Effector memory CD4-positive, alpha-beta T cell (primary cell): ENCODE measurements at places on chromosomes 12 and 14.

DNA sequence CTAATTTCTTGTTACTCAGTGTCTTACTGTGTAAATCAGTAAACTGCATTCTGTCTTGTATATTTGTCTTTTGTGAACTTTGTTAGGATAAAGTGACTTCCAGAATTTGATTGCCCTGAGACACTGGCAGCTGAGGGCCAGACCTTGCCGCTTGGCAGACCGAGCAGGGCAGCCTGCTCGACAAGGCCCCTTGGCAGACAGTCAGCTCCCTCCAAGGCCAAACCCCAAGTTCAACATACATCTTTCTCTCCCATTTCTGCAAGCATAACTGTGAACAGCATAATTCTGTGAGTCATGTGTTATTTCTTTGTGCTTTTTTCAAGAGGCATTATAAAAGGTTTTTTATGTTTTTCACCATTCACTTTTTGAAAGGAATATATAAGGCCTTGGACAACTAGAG lies 39.2 kb upstream of the BMAL2 start:
- no peak for DNase-seq

GRCh38 chr12:76706101-76706500 lies 57.8 kb upstream of the ZDHHC17 start:
- DNase-seq: no peak

GRCh38 chr12:112843287-112843686 lies 51.7 kb downstream of the RPH3A start:
- DNase-seq: no peak

GRCh38 chr14:50784683-50785456 lies 46.1 kb downstream of the NIN start:
- DNase-seq: no peak

DNA sequence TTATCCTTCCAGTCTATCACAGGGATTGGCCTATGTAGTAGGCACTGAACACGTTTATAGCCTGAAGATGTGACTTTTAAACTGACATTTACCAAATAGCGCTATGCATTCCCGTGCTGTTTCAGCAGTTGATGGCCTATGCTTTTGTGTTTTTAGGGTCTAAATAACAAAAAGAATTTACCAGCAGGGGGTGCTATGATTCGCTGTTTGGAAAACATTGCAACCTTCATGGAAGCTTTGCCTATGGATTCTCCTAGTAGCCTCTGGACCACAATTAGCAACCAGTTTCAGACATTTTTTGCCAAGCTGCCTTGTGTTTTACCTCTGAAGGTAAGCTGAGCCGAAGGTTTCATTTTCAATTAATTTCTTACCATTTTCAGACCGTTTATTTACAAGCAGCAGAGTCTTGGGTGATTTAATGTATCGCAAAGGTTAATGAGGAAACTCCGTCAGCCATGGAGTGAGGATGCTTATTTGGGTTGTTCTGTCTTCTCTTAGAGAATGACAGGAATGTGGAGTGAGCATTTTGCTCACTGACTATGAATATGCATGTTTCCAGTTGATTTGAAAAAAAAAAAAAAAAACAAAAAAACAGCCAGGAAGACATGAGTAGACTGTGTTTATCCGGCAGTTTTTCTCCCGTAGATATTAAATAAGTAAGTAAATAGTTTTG lies 133.1 kb downstream of the PRIMA1 start:
- no peak for DNase-seq

DNA sequence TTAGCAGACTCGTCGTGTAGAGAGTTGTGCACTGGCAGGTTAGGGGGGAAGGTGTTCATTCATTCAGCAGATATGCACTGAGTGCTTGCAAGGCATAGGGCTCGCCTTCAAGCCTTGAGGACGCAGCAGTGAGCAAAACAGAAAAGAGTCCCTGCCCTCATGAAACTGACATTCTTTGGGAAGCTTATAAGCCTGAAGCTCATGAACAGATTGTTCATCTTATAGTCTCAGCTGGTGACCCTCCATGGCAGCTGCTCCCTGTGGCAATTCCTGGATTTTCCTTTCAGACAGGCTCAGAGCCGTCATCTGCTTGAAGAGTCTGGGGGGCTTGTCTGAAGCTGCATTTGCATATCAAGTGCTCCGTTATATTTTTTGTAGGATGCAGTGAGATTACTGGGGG lies 148.4 kb downstream of the PRKCH start:
- DNase-seq: no peak

DNA sequence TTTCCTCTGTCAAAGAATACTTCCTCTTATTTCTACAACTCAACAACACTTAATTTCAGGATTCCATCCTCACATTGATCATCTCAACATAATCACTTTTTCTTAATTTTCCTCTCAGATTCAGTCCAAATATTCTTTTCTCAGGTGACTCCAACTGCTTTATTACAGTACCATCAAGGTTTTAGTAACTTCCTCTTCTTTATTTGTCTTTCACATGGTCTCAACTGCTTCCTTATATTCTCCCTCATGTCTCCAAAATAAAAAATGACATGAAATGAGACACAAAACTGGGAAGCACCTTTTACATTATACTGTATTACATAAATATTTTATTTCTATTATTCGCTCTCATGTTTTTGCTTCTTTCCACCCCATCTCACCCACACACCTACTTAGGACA lies 55.5 kb downstream of the PPP2R5E start:
- no peak for DNase-seq

GRCh38 chr12:54160769-54161480 lies 27.9 kb downstream of the SMUG1 start:
- no peak for DNase-seq

DNA sequence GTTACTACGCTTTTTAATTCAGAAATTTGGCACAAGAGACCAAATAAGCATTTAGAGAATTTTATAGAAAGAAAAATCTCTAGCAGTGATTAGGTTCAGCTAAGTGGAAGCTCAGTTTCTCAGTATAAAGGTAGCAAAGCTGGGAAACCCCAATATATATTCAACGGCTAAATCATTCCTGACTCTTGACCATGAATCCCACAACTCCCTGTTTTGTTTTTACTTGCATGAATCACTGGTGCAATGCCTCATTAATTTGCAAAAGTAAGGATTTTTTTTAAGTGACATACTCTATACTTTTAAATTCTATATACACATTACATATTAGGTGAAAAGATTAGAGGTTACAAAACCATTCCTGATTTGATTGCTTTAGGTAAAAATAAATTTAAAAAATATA lies 74.3 kb upstream of the PLEKHG7 start:
- DNase-seq: no peak

DNA sequence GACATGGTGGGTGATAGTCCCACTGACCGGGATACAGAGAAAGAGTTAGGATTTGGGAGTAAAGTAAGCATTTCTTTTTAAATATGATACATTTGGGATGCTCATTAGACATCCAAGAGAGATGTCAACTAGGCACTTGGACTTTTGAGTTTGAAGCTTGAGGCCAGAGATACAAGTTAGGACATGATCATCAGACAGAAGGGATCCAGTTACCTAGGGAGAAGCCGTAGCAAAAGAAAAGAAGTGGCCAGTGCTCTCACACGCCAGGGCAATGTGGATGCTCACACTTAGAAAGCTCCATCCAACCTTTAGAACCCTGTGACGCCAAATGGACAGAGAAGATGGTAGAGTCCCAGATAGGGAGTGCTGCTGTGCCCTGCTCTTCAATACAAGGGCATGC lies 14.0 kb upstream of the STON2 start:
- DNase-seq: no peak

DNA sequence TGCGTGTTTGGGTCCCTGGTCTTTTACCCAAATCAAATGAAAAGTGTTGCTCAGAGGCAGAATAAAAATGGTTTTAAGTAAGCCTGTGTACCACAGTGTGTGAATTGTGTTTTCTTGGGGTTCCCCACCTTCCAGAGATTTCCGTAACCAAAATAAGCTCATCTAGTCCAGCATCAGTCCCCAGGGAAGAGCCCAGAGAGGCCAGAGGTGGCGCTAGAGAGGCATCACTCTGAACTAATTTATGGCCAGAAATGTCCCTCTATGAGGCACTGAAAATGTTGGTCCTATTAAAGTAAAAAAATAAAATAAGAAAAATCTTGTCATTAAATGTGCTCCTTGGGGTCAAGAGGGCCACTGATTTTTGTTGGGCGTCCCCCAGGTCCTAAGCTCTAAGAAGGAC lies 24.9 kb upstream of the PRKAB1 start:
- DNase-seq: no peak

GRCh38 chr12:48157889-48158370 lies 615 bp upstream of the ASB8 start:
- DNase-seq: no peak

DNA sequence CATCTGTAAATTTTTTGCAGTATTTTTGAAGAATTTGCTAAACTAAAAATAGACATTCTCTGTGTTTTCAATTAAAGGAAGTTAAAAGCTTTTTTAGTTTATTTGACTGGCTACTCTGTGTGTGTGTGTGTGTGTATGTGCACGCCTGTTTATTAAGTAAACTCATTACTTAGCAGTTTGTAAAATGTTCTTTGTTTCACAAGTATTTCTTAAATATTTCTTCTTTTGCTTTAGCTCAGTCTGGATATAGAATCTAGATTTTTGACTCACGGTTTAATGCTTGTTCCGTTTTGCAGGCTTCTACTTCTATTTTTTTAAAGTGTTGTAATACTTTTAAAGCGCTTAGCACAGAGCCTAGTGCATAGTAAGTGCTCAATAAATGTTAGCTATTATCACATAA lies 46.5 kb upstream of the KCNMB4 start:
- DNase-seq: no peak

DNA sequence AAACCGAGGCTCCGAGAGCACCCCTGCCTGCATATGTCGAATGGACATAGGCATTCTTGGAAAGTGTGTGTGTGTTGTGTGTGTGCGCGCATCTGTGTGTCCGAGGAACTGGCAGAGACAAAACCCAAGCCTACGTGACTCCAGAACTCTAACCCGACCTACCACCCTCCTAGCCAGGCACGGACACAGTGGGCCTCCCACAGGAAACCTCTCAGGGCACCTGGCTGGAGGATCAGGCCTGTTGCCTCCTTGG lies 556 bp upstream of the PGF start:
- DNase-seq: no peak

DNA sequence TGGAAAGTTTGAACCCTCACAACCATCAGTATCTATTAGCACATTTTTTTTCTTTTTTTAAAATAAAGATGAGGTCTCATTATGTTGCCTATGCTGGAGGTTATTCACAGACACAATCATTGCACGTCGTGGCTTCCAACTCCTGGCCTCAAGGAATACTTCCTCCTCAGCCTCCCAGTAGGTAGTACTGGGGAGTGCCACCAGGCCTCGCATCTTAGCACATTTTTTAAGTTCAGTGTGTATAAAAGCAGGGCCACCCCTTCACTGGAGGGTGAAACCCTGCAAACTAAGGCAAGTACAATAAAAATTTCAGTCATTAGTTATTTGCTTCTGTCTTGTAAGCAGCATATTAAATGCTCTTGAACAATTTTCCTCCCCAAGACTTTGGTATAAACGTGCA lies 114.2 kb upstream of the SINHCAF start:
- no peak for DNase-seq

GRCh38 chr14:101788016-101788635 lies 26.6 kb downstream of the PPP2R5C start:
- no peak for DNase-seq

GRCh38 chr12:116698116-116698515 lies 39.8 kb downstream of the SPRING1 start:
- DNase-seq: no peak

- no peak for DNase-seq
Observed at GRCh38 chr12:51726931-51727330, 121.6 kb downstream of the FIGNL2 start.

DNA sequence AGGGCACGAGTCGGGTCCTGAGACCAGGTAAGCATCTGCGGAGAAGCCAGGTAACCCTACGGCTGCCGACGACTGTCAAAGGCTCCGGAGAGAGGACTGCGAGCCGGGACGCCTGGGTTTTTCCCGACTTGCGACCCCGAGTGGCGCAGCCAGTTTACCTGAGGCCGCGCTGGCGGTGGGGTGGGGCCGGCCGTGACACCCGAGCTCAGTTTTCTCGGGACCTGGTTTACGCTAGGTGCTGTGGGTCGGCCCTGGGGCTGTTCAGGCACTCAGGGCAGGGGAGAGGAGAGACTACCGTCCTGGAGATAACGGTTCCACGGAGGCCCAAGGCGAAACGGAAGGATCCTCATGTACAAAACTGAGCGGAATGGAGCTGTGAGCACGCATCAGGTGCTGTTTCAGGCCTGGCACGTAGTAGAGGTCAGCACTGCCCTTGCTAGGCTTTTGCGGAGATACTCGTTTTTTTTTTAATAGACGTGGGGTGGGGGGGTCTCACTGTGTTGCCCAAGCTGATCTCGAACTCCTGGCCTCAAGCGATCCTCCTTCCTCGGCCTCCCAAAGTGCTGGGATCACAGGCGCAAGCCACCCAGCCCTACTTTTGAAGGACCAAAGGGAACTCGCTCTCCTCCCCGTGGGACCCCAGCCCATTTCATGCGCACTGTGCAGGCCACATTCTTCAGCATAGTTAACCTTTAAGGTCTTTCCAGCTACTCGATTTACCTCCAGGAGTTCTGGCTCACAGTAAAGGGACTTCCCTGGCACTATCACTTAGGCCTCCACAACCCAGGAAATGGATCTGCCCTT lies 471 bp downstream of the MTRFR start:
- no peak for DNase-seq

DNA sequence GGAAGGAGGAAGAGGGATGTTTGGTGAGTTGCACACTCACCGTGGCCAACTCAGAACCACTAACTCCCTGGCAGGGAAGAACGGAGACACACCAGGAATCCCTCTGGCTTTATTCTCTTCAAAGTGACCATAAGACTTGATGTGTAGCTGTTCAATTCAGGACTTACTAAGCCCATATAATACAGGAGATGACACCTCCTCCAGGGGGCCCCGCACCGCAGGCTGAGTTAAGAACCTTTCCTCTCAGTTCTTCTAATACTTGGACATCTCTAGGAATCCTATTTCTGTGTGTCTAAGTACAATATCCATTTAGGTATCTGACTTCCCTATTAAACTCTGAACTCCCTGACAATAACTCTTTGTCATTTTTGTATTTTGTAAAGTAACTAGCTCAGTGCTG lies 49.5 kb downstream of the DCAF4 start:
- no peak for DNase-seq

DNA sequence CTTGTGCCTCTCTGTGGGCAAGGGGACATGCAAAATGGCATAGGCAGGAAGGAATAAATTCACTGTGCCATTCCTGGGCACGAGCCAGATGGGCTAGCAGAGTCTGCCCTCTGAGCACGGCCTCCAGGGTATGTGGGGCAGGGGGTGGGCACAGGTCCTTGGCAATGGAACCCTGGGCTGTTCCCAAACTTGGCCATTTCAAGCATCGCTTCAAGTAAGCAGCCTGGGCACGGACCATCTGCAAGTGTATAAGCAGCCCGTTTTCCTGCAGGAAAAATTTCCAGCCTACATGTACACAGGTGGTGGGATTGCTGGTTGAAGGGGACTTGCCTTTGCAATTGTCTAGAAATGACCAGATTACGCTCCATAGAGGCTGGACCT lies 40.3 kb downstream of the CCDC85C start:
- no peak for DNase-seq

- no peak for DNase-seq
Observed at GRCh38 chr12:119114294-119114693, 64.4 kb upstream of the HSPB8 start.

GRCh38 chr12:111699-112493 lies 45.3 kb downstream of the IQSEC3 start:
- DNase-seq: no peak
